ENCODE measurements at places on chromosomes 4 and X.
A peak's percentile ranks its signal among the peaks of the same experiment; 100 is the strongest.

GRCh38 chr4:175139205-175139604 lies 221.0 kb downstream of the ADAM29 start:
- no peak for DNase-seq

GRCh38 chr4:152660526-152660925 lies 19.3 kb downstream of the TMEM154 start:
- DNase-seq = no peak

- DNase-seq = no peak
These were observed 252.5 kb upstream of the NEIL3 start for GRCh38 chr4:177057186-177057585.

- DNase-seq = no peak
These were observed 63.0 kb downstream of the SORBS2 start for GRCh38 chr4:185748901-185749390.

DNA sequence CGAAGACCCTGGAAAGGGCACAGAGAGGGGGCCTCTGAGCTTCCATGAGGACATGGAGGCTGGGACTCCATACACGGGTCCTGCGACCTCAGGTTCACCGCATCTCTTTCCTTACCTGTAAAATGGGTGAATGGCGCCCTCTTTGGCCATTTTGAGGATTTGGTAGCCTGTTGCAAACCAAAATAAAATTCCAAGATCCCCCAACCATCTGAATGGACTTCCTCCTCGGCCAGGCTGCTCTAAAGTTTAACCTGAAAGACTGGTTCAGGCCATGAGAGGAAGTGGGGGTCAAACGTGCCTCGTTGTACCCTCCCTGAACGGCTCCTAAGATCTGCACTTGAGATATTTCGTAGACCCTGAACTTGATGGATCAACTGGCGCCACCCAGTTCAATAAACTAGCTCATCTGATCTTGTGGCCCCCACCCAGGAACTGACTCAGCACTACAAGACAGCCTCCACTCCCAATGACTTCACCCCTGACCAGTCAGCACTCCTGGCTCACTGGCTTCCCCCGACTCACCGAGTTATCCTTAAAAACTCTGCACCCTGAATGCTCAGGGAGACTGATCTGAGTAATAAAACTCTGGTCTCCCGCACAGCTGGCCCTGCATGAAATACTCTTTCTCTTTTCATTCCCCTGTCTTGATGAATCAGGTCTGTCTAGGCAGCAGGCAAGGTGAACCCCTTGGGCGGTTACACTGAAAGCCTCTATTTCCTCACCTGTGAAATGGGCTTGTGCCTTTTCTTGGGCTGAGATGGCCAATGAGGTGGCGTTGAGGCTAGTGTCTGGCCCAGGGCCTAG lies 32.9 kb upstream of the GPR78 start:
- peak; percentile 68 for DNase-seq

GRCh38 chr4:23033796-23034195 lies 341.1 kb downstream of the GBA3 start:
- DNase-seq = peak; percentile 48

DNA sequence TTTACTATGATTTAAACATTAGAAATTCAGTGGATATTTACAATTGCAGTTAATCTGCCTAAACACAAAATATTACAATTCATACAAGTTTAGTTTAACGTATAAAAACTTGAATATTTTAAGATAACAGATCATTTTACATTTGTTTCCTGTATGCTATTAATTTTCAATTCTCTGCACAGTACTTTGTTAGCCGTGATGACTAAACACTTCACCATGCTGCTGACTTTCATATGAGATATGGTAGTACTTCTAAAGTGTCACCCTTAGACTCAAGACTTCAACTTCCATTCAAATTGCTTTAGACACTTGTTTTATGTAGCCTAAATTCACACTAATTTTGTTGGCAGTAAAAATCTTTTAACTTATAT lies 1646.4 kb upstream of the ADGRL3 start:
- DNase-seq = peak; percentile 13

GRCh38 chrX:10280071-10280470 lies 123.3 kb downstream of the CLCN4 start:
- no peak for DNase-seq

GRCh38 chr4:3480528-3481112 lies 17.5 kb downstream of the DOK7 start:
- peak; percentile 71 for DNase-seq

DNA sequence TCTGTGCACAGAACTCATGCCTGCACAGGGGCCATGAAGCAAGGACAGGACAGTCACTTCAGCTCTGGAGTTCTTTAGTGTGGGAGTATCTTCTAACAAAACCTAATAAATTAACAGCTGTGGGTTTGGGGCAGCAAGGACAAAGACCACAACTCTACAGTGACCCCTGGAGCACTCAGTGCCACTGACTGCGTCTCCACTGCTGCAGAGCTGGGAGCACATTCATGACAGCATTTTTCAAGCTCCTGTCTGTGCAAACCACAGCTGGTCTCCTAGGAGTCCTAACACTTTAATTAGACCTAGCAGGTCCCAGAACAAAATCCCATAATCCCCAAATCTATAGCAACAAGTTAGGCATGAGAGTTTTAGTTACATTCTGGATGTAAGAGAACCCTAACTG lies 76.5 kb downstream of the RTL9 start:
- no peak for DNase-seq

GRCh38 chrX:40022421-40022820 lies 75.3 kb downstream of the BCOR start:
- DNase-seq = no peak

- peak; percentile 29 for DNase-seq
These were observed 33.1 kb downstream of the DCTD start for GRCh38 chr4:182884040-182884439.

DNA sequence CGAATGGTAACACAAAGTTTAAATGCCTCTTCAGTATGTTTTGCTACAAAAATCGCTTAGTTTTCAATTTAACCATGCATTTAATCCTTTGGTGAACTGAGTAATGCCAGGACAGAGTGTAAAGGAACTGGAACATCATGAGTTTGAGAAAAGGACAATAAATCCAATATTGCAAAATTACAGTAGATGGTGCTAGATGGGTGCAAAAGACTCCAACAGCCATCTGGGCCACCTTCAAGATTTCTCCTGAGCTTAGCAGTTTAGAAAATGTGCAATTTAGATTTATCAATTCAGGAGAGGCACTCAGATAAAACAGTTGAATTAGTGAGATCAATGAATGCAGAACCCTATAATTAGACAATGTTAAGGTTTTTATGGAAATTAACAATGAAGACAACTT lies 33.2 kb upstream of the MID1IP1 start:
- DNase-seq = peak; percentile 21

DNA sequence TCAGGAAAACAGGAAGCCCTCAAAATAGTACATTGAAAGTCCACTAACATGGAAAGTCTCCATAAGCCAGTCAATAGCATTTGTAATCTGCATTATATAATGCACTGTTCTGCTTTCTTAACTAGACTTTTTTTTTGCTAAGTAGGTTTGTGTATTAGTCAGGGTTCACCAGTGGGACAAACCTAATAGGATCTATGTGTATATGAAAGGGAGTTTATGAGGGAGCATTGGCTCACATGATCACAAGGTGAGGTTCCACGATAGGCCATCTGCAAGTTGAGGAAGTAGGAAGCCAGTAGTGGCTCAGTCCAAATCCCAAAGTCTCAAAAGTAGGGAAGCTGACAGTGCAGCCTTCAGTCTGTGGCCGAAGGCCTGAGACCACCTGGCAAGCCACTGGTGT lies 116.0 kb downstream of the MXRA5 start:
- DNase-seq = no peak

DNA sequence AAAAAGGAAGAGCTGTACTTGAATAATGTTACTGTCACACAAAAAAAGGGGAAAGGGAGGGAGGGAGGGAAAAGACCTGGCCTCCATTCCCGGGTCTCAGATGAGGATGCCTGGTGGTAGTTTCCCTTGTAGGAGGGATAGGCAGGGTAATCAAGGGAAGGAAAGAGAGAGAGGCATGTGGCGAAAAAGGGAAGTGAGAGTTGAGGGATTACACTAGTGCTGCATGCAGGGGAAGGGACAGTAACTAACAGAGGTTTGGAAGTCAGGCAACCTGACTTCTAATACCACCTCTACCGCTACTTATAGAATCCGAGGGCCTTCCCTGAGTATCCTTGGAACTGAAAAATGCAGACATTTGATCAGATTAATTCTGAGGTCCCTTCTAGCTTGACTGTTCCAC lies 821.7 kb upstream of the FTHL17 start:
- DNase-seq = no peak

DNA sequence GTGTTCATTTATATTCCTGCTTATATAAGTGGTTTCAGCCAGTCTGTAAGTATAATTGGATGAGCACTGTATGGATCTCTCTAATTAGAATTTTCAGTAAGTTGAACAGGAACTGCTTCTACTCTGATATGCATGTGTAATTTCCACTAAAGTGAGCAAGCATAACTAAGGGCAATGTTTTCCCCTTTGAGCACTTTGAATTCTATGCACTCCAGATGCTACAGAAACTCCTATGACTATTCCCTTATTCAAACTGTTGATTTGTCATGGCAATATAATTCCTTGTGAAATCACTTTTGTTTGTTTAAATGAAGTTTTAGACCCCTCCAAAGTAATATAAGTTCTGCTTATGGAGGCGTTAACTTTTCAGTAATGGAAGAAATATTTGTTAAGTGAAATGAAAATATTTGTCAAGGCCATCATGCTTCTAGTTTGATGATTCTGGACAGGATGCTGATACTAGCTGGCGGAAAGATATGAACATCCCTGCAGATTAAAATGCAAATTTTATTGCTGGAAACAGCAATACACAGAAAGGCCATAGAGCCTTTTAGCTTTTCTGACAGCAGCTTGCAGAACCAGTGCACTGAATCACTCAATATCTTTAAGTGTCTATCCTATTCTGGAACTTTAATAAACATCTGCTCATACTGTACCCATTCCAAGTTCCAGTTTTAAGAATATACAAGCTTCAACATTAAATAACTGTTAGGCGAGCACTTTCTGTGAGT lies 1460.8 kb downstream of the RAPGEF2 start:
- no peak for DNase-seq

DNA sequence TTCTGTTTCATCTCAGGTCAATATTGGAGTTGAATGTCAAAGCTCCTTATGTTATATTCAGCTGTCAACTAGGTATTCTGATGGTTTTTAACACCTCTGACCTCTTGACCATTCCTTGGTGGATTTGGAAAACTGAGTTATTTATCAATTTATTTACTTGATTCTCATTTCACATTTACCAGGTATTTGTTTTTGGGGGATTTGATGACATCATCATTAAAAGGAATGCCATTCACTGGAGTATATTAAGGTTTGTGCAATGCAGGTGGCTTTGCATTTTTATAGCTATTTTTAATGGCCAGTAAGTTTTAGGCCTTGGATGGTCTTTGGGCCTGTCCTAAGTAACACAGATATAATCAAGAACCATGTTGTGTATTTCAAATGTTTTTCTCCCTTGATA lies 67.2 kb downstream of the TSPAN7 start:
- DNase-seq = no peak

- no peak for DNase-seq
These were observed 524.9 kb upstream of the HTR2C start for GRCh38 chrX:114058988-114059418.

GRCh38 chr4:149799546-149799945 lies 16.1 kb downstream of the IQCM start:
- DNase-seq = no peak
